B cell (primary cell): ENCODE measurements at places on chromosomes 4 and X. TPM values are rescaled to one million over a fixed set of nuclear protein-coding genes. Genes with fewer than 3 reads are reported as not detected.

- DNase-seq: no peak
Observed at GRCh38 chr4:85994576-85994975, 365.3 kb downstream of the MAPK10 start.

DNA sequence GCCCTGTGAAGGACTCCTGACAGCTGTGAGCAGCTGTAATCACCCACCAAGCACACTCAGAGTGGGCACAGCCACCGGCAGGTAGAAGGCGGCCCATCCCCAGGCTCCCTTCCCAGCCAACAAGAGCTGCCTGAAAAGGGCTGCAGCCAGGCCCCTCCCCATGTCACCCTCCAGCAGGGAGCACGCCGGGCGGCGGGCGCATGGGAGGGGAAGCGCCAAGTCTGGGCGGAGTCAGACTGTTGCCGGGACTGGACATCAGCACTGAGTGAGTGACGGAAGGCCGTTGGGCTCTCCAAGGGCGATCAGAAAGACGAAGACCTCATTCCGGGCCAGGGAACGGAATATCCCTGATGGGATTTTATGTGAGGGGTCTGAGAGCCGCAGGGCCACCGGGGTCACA, 82.1 kb downstream of the PPP2R2C start:
- DNase-seq: no peak

GAGE1 gene
- total RNA-seq: not detected in 2 replicates

SPON2 gene
- 3.8 and 5.3 TPM in 2 replicates for total RNA-seq

DNA sequence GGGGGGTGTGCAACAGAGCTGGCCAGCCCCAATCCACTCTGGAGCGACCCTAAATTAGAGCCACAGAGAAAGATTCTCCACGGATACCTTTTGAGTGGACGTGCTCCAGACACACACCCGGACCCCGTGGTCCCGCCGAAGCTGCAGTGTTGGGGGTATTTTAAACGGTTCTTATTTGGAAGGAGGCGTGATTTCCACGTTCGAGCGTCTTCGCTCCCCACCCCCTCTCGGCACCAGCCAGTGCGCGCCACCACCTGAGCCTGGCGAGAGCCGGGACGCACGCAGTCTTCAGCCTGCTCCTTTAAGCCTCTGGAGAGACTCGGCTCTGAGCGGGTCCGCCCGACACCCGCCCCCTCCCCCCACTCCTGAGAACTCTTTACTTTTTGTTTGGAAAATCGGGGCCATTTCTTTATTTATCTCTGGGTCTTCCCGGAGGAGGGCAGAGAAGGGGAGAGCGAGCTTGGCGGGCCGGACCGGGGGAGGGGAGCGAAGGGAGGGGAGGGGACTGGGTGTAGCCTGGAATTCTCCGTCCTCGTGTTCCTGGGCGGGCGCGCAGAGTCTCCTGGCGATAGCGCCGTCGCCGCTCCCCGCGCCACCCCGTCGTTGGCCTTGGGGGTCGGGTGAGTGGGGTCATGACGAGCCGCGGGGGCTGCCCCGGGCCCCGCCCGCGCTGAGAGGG, 668 bp upstream of the PTCHD1 start:
- DNase-seq: no peak

- DNase-seq: no peak
Observed at GRCh38 chr4:185708348-185708747, 103.6 kb downstream of the SORBS2 start.

- no peak for DNase-seq
Observed at GRCh38 chrX:29107231-29107630, 520.0 kb downstream of the IL1RAPL1 start.

GRCh38 chr4:171843456-171843855, 30.3 kb downstream of the GALNTL6 start:
- no peak for DNase-seq

DNA sequence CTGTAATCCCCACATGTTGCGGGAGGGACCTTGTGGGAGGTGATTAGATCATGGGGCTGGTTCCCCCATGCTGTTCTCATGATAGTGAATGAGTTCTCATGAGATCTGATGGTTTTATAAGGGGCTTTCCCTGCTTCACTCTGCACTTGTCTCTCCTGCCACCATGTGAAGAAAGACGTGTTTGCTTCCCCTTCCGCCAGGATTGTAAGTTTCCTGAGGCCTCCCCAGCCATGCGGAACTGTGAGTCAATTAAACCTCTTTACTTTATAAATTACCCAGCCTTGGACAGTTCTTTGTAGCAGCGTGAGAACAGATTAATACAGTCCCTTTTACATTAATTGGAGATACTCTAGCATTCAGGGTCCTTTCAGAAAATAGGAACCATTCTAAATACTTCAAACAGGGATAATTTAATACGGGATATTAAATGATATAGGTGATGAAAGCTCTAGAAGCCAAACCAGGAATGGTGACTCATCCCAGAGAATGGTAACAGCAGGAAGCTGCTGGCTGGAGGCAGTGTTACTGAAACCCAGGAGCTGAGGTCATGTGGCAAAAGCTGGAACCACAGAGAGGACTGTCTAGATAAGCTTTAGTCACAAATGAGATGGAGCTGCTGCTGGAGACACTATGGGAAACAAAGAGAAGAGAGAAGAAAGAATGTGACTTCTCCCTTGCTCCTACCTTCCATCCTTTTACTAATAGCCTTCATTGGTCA, 57.3 kb downstream of the GSTCD start:
- no peak for DNase-seq

GLRB gene
- total RNA-seq: not detected in 2 replicates

BANK1 gene
- total RNA-seq: 354 and 368 TPM in 2 replicates

LNX1 gene
- 0.10 TPM in 1 of 2 replicates, not detected in the other for total RNA-seq

GRCh38 chrX:72216973-72217372, 21.9 kb downstream of the ERCC6L start:
- DNase-seq: no peak

NIPAL1 gene
- 1.1 TPM in 1 of 2 replicates, not detected in the other for total RNA-seq

DNA sequence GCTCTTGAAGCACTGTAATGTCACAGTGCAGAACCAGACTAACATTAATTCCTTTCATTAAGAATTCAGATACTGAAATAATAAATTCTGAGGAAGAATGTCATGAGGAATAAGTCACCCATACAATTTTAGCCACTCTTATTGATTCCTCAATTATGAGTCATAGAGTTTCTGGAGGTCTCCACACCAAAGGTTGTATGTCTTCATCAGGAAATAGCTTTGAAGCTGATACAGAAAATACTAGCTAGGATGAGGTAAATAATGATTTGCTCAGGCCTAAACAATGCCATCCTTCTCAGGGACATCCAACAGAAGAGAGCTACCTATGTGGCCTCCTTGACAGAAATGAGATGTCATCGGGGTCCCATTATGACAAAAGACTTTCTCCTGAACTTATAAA, 238.8 kb downstream of the OR13H1 start:
- no peak for DNase-seq

DNA sequence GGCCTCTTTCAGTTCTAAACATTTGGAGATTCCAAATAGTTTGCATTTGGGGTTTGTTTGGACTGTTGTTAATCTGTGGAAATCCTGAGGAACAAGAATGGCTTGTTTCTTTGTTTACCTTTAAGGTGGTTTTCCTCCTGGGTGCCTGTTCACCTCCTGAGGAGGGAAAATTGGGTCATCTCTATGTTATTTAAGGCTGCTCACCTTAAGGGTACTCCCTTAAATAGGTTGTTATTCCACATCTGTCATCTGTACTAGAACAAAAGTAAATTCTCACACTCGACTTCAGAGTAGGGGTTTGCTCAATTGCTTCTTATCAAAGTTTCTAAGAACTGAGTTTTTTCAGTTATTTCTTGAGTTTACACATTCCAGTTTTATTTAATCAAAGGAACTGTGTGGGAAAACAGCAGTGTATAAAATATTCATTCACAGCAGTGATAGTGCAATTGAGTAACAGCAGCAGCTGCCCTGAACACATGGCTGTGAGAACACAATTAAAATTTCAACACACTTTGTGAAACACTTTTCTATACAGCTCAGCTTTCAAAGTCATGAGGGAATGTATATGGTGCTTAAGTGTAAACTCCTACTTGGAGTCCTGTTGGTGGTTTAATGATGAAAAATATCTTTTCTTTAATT, 238.5 kb upstream of the PGRMC2 start:
- no peak for DNase-seq

GRCh38 chr4:71125137-71125536, 131.7 kb downstream of the DCK start:
- DNase-seq: no peak

- DNase-seq: no peak
Observed at GRCh38 chrX:56618323-56618722, 54.9 kb downstream of the UBQLN2 start.

- DNase-seq: no peak
Observed at GRCh38 chr4:79854856-79855502, 218.1 kb downstream of the ANTXR2 start.

DNA sequence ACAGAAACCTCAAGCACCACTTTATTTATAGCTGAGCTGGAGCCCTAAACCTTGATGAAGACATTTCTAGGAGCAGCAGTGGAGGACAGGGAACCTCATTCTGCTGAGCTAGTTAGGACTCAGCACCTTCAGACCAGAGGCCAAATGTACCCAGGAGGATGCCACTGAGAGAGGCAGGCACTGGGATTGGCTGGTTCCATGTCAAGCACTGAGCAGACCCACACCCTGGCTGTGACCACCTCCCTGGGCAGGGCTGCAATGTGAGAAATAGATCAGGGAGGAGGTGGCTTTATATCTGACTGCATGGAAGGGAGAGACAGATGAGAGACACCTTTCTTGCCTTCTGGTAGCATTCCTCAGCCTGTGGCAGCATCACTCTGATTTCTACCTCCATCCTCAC, 304.6 kb downstream of the STK32B start:
- DNase-seq: no peak

GRCh38 chr4:12929784-12930183, 554.4 kb downstream of the RAB28 start:
- no peak for DNase-seq

C4orf54 gene
- total RNA-seq: not detected in 2 replicates

- DNase-seq: no peak
Observed at GRCh38 chrX:38214551-38215531, 5.8 kb downstream of the SRPX start.

- DNase-seq: no peak
Observed at GRCh38 chrX:119573222-119573621, 1.1 kb upstream of the UBE2A start.

CCDC120 gene
- 12.5 and 16.2 TPM in 2 replicates for total RNA-seq

MGARP gene
- total RNA-seq: not detected in 2 replicates

DNA sequence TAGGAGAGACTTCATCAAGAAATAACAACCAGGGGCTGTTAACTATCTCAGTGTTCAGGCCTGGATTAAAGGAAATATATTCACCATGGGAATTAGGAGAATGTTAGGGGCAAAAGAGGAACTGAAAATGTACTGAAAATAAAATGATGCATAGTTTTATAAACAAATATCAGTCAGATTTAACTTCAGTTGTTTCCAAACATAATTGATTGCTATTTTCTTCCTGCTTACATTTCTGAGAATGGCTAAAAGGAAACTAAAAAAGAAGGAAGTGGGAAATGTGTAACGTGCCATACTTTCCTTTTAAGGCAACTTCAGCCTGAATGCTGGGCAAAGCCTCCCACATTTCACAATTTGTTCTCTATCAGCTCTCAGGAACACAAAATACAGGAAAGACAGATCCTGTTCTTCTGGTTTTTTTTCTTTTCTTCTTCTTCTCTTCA, 178.1 kb downstream of the MAML3 start:
- peak; percentile 19 for DNase-seq

- DNase-seq: no peak
Observed at GRCh38 chrX:17456526-17456925, 81.5 kb downstream of the NHS start.

DNA sequence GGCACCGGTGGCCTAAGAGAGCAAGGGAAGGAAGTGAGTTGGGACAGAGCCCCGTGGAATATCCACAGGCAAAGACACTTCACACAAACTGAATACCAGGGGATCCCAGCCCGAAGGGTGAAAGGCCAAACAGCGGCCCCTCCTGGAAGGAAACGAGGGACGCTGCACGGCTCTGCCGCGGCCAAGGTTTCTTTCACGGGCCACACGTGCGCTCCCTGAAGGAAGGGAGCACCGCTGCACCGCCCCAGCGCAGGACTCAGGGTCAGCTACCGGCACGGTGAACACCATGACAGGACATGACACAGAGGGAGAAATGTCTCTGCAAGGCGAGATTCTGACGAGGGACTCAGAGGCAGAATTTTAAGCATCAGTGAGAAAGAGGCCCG, 31.5 kb upstream of the GTPBP6 start:
- DNase-seq: no peak

MTMR8 gene
- total RNA-seq: 11.6 and 11.8 TPM in 2 replicates

- DNase-seq: no peak
Observed at GRCh38 chrX:77595848-77596247, 148.7 kb downstream of the FGF16 start.

DNA sequence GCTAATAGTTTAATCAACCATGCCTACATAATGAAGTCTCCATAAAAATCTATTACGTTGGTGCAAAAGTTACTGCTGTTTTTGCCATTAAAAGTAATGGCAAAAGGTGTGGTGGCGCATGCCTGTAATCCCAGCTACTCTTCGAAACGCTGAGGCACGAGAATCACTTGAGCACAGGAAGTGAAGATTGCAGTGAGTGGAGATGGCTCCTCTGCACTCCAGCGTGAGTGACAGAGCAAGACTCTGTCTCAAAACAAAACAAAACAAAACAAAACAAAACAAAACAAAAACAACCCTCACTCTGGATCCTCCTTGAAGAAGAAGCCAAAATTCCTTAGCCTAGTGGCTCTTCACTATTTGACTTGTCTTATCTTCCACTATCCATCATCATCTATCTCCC, 78.0 kb downstream of the MSN start:
- no peak for DNase-seq

TAF7L gene
- total RNA-seq: not detected in 2 replicates

SPANXN4 gene
- not detected in 2 replicates for total RNA-seq

DNA sequence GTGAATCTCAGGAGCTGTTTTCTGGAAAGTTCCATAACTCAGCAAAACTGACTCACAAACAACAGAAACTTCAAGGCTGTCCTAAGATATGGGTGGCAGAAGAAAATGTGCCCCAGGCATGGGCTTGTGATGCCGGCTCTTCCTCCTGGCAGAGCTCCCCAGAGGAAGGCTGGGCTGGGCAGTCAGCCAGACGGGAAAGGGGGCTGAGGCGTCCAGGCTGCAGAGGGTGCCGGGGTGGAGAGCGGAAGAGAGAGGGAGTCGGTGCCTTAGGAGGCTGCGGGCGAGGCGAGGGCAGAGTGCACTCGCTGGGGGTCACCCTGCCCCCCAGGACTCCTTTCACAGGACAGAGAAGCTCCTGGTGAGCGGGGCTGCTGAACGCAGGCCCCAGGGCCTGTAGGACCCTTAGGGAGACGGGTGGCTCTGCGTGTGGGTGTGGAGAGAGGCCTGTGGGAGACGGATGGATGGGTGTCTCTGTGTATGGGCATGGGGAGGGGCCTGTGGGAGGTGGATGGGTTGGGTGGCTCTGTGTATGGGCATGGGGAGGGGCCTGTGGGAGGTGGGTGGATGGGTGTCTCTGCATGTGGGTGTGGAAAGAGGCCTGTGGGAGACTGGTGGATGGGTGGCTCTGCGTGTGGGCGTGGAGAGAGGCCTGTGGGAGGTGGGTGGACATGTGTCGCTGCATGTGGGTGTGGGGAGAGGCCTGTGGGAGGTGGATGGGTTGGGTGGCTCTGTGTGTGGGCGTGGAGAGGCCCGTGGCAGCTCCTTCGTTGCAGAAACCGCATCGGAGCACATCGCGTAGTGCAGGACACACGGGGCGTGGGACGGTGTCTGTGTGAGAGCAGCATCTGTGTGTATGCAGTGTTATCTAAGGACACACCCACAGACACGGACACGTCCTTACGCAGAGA, 15.9 kb downstream of the PCGF3 start:
- DNase-seq: no peak
